ENCODE measurements at places on chromosomes 3 and 15.

GRCh38 chr3:33152363-33153360, 38.8 kb downstream of the CRTAP start:
- no peak for DNase-seq

GRCh38 chr15:63595688-63596087, 1.5 kb upstream of the FBXL22 start:
- no peak for DNase-seq

GRCh38 chr3:72664184-72664975, 183.9 kb downstream of the SHQ1 start:
- DNase-seq = no peak

- DNase-seq = no peak
Observed at GRCh38 chr3:53850895-53851294, 4.5 kb downstream of the IL17RB start.

- peak; percentile 55 for DNase-seq
Observed at GRCh38 chr3:37974121-37975083, 16.2 kb upstream of the VILL start.

- DNase-seq = no peak
Observed at GRCh38 chr3:196193736-196194541, 17.3 kb downstream of the ZDHHC19 start.

- DNase-seq = no peak
Observed at GRCh38 chr3:143302638-143303171, 183.1 kb downstream of the CHST2 start.

DNA sequence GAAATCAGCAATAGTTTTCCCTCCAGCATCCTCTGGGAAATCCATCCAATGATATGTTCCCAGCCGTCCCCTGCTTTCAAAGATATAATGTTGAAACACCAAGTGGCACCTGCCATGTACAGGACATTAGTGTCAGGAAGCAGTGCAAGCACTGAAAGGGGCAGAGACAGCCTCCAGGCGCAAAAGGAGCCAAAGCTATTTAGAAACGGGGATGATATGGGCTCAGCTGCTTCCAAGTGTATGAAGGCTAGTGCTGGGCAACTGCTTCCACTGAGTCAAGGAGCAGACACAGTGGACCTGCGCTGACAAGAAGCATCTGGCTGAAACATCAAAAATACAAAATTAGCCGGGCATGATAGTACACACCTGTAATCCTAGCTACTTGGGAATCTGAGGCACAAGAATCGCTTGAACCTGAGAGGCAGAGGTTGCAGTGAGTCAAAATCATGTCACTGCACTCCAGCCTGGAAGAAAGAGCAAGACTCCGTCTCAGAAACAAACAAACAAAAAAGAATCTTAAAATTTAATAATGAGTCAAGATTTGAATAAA, 119.7 kb downstream of the AQP9 start:
- no peak for DNase-seq

DNA sequence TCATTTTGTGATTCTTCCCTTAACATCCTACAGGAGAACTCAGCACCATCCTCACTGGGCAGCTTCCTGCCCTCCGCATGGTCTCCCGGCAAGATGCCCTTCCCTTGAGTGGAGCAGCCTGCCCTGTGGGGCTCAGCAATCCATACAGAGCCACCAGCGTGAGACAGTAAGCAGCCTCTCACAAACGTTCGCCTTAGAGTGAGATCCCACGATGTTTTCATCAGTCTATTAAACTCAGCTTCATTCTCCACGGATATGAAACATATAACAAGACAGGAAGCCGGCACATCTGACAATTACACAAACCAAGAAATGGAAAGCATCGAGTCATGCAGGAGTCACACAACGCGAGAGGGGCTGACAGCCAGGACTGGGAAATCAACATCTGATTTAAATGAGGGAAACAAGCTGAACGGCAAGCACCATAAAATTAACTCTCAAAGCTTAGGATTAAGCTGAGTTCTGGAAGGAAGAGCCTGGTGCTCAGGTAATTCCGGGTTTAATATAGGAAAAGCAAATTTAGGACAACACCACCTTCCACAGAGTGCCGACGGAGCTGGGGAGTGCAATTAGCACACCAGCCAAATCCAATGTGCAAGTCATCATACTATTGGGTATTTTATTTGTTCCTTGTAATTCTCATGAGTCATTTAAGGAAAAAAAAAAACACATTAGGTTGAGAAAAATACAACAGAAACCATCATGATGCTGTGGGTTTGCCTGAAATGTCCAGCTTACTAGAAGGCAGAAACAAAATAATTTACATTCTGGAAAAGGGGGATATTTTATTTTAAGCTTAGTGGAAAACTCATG, 272.0 kb downstream of the OCA2 start:
- DNase-seq = no peak

DNA sequence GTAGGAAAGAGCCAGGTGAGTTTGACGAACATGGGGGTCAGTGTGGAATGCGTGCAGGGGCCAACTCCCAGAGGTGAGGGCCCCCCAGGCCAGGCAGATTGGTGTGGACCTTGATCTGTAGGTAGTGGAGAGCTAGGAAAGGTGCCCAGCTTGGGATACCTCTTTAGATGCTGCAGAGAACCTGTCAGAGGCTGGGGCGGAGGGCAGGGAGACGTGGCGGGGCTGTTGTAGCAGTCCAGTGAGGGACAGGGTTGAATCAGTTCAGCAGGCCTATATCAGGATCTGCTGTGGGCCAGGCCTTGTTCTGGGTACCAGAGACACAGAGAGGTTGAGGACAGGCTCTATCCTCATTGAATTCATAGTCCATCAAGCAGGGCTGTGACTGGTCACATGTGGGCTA, 8.6 kb downstream of the SNX33 start:
- DNase-seq = no peak

DNA sequence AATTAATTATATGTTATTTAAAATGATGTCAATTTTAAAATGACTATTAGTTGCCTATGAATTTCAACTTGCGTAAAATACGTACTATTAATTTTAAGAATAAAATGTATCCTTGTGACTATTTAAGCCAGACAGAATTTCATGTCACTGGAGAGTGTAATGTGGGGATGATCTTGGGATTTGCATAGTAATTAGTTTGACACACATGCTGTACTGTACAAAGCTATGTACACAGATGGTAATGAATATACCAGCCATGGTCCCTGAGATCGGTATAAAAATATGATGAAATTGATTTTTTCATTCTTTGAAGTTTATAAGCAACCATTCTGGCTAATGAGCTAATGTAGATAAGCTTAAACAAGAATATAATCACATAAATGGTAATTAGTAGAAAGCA, 134.4 kb upstream of the ROBO1 start:
- no peak for DNase-seq

DNA sequence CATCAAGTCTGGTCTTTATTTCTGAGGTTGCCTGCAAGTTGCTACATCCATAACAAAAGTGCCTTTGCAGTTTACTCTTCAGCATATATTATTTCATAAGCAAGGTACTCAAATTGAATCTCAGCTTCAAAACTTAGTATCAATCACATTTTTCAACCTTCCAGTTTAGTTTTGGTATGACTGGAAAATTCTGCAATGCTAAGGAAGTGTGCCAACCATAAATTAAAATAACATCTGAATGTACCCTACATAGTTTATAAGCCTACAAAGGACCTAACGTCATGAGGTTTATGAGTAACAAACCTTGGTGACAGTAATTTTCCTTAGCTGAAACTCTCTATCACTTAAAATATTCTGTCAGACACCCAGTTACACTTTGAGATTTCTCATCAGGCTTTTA, 62.8 kb downstream of the THBS1 start:
- DNase-seq = no peak

DNA sequence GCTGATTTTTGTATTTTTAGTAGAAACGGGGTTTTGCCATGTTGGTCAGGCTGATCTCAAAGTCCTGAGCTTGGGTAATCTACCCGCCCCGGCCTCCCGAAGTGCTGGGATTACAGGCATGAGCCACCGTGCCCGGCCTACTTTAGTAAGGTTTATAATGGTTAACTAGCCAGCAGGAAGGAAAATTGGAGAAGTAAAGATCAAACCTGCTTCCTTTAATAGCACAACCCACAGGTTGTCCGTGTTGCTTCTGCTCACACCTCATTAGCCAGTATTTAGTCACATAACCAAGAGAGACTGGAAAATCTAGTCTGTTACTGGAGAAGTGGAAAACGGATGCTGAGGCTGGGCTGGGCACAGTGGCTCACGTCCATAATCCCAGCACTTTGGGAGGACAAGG, 51.9 kb upstream of the TBL1XR1 start:
- no peak for DNase-seq

GRCh38 chr3:167497903-167498302, 24.1 kb upstream of the SERPINI2 start:
- no peak for DNase-seq

DNA sequence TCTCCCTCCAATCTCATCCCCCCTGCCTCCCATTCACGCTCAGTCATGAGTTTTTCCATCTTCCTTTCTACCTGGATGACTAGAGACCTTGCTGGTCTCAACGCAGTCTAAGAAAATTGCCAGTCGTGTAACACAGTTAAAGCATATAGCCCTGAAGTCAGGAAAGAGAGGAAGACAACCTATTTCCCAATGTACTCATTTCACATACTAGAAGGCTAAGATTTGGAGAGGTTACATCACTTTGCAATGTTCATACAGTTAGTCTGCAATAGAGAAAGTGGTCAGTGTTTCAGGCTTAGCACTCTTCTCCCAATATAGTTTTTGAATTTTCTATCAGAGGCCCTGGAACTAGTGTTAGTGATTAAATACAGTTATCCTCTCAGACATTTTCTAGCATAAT, 278.6 kb downstream of the EDEM1 start:
- no peak for DNase-seq

GRCh38 chr3:58013973-58014649, 5.9 kb downstream of the FLNB start:
- DNase-seq = no peak

DNA sequence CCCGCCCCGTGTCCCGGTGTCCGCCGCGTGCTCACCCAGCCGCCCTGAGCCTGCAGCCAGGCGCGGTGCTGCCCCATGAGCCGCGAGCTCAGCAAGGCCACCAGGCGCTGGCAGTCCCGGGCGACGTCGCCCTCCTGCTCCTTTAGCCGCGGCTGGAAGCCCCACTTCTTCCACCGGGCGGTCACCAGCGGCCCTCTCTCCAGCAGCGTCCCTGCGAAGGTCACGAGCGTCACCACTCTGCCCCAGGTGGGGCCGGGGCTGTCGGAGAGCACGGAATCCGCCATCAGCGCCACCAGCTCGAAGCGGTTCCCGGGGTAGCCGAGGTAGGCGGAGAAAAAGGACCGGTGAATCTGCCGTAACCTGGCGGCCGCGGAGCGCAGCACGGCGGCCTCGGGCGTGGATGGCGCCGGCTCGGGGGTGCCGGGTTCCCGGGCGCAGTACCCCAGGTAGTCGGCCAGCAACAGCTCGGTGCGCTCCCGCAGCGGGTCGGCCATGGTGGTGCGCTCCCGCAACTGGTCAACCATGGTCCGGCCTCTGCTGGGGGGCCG, 298 bp downstream of the BCL2L10 start:
- DNase-seq = peak; percentile 12
